ENCODE measurements at places on chromosomes 1 and 21. TPM values are rescaled to one million over a fixed set of nuclear protein-coding genes. Genes with fewer than 3 reads are reported as not detected.

GRCh38 chr1:92298213-92298572 lies 594 bp downstream of the GLMN start:
- DNase-seq: no peak

The SYNC gene
- 48.6 TPM for polyA plus RNA-seq

DNA sequence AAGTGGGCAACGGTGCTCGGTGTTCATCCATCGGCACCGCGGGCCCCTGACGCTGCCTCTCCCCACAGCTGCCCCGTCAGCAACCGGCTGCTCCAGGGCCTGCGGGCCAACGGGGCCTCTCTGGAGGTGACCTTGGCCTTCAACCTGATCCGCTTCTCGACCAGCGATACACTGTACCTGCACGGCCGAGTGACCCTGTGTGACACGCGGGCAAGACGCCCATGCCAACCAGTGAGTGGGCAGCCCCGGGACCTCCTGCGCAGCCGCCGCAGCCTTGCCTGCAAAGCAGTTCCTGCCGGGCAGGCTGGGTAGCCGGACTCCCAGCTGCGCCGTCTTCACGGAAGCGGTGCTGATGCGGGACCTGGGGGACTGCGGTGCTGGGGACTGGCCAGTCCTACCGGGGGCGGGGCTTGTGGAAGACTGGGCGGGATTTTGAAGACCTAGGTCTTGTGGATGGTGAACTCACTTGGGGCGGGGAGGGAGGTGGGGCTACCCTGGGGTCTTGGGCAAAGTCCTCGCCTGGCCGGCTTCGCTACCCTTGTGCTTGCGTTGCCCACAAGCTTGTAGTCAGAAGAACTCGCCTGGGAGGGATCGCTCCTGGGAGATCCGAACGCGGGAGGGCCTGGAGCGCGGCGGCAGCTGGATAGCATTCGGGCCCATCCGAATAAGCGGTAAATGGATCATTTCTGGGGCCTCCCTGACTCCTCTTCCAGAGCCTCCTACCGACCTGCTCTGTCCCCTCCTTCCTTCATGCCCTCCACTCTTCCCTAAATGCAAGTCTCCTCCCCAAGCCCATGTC lies 8.8 kb upstream of the CEP85 start:
- DNase-seq: no peak

DNA sequence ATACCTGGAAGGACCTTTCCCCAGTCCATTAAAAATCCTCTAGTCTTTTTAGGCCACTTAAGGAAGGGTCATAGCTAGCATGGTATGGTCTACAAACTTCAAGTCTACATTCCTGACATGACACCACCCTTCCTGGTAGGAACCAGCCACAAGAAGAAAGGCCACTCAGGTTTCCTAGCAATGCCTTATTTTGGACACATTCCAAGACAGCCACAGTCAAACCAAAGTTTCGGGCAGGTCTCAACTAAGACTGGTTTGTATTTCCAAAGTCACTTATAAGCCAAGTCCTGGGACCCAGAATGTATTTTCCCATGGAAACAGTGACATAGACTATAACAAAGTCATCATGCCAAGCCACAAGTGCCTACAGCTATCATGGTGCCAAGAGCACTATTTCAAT lies 50.6 kb upstream of the SLC44A3 start:
- DNase-seq: no peak

GRCh38 chr1:150575072-150575489 lies 4.3 kb downstream of the MCL1 start:
- no peak for DNase-seq

All from forelimb muscle (tissue), 1 donor.